ENCODE measurements at places on chromosomes 13 and 19.
A peak's percentile ranks its signal among the peaks of the same experiment; 100 is the strongest.

DNA sequence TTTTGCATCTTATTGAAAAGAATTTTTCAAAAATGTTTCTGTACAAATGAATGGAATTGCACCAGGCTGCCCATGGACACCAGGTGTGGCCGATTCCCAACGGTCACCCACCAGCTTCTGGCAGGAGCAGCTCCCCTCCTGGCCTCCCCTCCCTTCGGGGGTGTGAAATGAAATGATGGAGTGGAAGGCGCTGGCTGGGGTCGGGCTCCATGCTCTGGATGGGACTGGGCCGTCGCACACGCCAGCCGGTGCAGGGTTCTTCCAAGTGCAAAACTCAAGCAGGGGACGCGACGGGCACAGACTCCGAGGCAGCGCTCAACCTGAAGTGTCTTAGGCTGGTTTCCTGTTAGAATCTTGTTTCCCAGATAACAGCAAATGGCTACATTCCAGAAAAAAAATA lies 21.9 kb downstream of the C19orf44 start:
- no peak for DNase-seq

DNA sequence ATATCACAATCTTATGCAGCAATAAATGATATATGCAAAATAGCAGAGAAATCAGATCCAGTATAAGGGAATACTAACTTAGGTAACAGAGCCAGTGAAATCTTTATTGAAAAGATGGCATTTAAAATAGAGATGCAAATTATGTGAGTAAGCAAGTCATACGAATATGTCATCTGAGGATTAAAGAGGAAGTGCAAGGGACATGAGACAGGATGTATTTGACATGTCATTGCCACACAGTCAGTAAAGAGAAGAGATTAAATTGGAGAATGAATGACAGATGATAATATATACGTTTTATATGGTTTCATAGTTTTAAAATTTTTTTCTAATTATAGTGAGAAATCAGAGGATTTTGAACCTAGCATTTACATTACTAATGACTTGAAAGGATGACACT lies 426.4 kb downstream of the SLITRK5 start:
- DNase-seq: no peak

DNA sequence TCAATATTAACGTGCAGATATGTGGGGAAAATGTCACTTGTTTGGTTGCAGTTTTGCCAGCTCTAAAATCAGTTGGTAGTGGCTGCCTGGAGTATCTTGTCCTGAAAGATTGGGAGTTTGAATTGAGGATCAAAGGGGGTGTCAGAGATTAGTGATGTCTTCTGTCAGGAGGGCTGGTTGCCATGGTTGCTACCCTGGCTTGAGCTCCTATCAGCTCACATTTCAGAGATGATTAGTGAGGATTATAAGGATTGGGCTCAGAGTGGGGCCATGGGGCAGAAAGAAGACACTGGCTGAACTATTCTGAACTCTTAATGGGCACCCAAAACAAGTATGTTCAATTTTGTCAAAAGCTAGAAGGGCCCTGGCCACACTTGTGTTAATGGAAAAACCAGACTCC lies 95.5 kb upstream of the RNF113B start:
- DNase-seq: no peak

GRCh38 chr19:15562861-15563260 lies 52.2 kb upstream of the CYP4F8 start:
- DNase-seq: no peak

DNA sequence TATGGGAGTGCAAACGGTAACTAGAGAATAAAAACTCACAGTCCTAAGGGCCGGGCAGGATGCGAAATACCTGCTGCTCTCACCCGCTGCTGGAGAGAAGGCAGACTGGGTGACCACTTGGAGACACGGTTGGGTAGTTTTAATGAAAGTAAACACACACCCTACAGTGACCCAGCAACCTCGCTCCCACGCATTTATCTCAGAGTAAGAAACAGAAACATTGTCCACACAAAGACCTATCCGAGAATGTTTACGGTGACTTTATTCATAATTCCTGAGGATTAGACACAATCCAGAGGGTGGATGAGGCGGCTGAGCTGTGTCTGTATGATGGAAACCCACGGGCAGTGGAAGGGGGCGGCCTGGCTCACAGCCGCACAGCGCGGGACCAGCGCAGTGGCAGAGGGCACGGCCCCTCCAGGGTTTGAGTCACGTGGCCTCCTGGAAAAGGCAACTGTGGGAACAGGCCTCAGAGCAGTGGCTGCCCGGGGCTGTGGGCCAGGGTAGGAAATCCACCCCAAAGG lies 73.5 kb upstream of the C13orf46 start:
- DNase-seq: no peak

DNA sequence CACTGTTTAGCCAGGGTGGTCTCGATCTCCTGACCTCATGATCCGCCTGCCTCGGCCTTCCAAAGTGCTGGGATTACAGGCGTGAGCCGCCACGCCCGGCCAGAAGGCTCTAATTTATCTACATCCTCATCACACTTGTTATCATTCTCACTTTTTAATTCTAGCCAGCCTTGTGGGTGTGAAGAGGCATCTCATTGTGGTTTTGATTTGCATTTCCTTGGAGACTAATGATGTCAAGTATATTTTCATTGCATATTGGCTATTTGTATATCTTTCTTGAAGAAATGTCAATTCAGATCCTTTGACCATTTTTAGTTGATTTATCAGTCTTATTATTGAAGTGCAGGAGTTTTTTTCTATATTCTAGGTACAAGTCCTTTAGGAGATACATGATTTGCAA lies 27.7 kb upstream of the HIF3A start:
- DNase-seq: no peak

GRCh38 chr13:80274643-80275042 lies 66.3 kb downstream of the SPRY2 start:
- no peak for DNase-seq

DNA sequence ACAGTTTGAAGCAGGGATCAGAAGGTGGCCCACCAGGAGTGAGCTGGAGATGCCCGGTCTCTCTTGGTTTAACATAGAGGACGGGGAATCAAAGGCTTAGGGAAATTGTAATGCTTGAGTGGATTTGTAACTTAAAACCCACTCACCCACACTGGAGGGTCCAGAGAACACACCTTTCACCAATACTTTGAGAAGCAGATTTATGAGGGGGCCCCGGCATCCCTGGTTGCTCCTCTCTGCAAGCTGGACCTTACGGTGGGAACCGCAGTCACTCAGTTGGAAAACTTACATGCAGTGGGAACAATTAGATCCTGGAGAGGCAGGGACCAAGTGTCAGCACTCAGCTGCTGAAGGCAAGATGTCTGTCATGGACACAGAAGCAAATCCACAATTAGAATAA lies 20.5 kb downstream of the PPP5C start:
- no peak for DNase-seq

DNA sequence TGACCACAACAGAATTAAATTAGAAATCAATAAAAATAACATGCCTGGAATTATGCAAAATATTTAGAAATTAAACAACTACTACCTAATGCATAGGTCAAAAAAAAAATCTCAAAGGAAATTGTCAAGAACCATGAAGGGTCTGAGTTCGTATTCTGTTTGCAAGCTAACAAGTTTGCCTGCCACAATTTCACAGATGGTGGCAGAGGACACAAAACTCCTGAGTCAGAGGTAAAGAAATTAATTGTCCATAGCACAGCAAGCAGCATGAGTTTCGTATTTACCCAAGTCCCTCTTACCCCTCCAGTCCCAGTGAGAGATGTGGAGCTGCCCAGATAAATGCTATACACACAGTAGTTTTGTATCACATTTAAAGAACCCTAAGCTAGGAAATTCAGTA lies 675.9 kb downstream of the UQCRFS1 start:
- DNase-seq: no peak

GRCh38 chr13:25172303-25172630 lies 179 bp upstream of the AMER2 start:
- no peak for DNase-seq

- no peak for DNase-seq
Observed at GRCh38 chr13:44573071-44573470, 3.1 kb downstream of the TSC22D1 start.

DNA sequence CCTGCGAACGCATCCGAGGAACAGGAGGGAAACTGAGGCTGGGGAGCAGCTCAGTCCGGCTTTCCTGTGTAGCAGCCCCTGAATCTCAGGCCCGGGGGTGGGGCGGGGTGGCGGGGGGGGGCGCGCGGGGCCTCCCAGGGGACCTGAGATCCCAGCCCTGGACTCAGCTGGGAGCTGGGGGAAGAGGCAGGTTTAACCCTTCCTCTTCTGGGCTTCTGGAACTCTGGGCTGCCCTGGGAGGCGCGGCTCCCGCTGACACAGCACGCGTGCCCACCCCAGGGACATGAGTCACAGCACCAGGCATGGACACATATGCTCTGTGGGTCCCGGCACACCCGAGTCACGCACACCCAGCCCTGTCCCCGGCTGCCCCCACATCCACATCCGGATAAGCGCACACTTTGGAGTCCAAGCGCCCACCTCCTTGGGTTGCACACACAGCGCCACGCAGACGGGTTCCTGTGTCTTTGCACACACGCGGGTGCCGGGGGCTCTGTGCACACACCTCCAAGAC lies 3.5 kb upstream of the CIRBP start:
- peak; percentile 56 for DNase-seq

- no peak for DNase-seq
Observed at GRCh38 chr13:29905845-29906244, 55.4 kb upstream of the UBL3 start.

Data from hematopoietic multipotent progenitor cell treated with erythropoietin and hydrocortisone succinate and interleukin-3 and kit ligand, for 8 days (in vitro differentiated cells).